GM23248 (cell line): ENCODE measurements at places on chromosomes 2 and 18.

GRCh38 chr2:201171259-201171814 lies 11.6 kb upstream of the CASP10 start:
- no peak for DNase-seq

DNA sequence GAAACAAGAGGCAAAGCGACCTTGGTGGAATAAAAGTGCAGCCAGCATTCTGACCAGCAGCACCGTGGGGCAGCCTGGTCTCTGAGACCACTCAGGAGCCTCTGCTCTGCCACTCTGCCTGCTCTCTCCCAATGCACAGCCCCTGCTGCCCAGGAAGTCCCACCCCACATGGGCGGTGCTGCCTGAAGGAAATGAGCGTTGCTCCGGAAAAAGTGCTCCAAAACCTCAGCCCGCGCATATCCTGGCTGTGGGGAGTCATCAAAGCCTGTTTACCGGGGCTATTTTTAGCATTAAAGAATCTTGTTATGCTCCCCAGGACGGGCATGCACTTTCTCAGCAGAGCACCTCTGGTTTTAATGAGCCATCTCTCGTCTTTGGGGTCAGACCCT lies 54.5 kb downstream of the EPAS1 start:
- DNase-seq, result no peak

GRCh38 chr2:226405465-226405864 lies 394.2 kb downstream of the IRS1 start:
- DNase-seq, result peak; percentile 9

GRCh38 chr2:224781400-224781799 lies 65.2 kb upstream of the CCDC195 start:
- DNase-seq, result no peak

DNA sequence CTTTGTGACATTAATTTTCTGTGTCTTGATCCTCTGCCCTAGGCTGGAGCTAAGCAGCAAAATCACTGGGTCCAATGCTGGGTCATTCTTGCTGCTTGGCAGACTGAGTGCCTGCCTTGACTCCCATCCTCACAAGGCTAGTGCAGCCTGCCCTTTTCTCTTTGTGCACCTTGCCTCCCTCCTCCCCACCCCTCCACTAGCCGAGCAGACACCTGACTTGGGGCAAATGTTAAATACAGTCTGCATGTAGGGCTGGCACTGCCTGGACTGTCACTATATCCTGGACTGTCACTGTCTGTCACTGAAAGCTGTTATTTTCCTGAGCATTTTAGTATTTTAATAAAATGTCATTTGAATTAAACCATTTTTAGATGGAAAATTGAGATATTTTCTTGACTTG lies 33.4 kb downstream of the MAPRE2 start:
- DNase-seq, result no peak

DNA sequence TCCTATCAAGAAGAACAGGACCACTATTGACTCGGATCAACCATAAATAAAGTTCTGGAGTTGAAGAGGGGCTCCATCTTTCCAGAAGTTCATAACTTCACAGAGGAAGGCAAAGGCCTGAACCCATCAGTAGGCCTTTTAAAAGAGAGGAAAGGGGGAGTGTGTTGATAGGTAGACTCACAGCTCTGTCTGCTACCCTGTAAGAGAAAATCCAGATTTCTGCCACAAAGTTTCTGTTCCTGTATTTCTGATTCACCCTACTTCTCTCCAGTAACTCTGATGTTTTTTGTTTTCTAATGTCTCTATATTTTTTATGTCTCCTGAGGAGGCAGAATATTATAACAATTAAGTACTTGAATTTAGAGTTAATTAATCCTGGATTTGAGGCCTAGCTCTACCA lies 564.0 kb downstream of the TNS1 start:
- no peak for DNase-seq

GRCh38 chr2:64652231-64653108 lies 1.2 kb downstream of the SERTAD2 start:
- peak; percentile 83 for DNase-seq

DNA sequence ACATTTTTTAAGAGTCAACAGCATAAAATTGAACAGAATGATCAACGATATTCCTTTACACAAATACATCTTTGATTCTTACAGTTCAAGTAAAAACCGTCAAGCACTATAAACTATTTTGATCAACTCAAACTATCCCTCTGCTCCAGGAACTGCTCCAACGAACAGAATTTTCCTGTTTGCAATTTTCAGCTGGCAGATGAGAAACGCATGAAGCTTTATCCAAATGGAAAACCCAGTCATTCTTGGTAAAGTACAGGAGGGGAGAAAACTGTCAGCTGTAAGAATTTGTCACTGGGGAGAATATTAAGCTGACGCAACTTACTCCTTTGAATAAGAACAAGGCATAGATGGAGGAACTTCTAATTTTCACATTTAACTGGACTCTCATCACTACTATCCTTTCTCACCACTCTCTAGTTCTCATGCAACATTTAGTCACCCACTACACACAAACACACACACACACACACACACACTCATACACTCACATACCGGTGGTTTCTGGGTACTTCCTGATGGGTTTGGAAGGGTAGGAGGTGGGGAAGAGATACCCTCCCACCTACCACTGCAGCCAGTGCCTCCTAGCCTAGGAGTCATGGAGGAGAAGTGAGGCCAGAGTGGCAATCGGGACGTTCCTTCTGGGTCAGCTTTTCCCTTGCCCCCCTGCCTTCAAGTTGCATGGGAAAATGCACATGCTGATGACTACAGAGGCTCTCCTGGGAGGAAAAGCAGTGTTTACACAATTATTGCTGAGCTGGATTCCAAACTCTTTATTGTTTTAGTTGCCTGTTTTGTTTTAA lies 54.0 kb upstream of the SPATS2L start:
- DNase-seq, result peak; percentile 92

DNA sequence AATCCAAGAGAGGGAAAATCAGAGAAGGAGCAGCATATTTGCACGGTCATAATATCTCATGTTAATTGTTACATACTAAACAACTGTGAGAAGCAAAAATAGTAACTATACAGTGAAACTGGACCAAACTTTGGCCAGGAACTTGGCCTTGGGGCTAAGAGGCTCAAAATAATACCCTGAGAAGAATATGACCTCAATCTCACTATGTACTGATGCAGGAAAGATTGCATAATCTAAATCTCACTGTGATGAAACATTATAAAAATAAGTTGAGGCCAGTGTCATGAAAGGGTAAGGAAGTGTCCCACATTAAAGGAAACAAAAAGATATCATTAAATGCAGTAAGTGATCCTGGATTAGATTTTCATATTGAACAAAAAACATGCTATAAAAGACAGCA lies 36.5 kb downstream of the ZRANB3 start:
- peak; percentile 45 for DNase-seq
